ENCODE measurements at places on chromosomes 12 and 14.

DNA sequence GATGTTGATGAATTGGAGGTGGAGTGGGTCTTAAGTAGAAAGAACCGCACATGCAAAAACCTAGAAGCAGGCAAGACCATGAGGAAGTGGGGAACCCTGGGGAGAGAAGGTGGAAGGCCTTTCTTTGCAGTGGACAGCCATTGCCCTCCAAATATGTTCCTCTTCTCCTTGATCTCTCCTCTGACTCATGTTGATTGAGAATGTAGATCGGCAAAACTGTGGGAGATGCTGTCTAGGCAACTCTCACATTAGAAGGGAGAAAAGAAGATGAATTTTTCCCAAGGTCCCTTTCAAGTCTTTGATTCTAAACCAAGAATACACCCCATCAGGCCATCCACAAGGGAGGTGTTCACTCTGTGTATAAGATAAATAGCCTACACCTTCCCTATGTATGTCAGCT lies 257.5 kb downstream of the MSRB3 start:
- no peak for DNase-seq

DNA sequence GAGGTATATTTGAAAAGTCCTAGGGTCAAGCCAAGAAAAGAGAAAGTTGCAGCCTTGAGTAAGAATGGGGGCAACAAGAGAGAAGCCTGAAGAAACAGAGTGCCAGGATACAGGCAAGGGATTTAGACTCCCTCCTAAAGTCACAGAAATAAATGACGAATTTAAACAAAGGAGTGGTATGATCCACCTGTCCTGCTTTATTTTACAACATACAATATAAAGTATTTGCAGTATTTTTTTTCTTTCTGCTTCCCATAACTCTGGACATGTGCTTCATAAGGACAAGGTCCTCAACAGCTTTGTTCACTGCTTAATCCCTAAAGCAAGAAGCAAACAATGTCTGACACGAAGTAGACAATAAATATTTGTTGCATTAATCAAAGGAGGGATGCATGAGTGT lies 57.4 kb downstream of the IFNG start:
- DNase-seq = no peak

GRCh38 chr14:52853522-52853854 lies 62.1 kb upstream of the GNPNAT1 start:
- DNase-seq = no peak

DNA sequence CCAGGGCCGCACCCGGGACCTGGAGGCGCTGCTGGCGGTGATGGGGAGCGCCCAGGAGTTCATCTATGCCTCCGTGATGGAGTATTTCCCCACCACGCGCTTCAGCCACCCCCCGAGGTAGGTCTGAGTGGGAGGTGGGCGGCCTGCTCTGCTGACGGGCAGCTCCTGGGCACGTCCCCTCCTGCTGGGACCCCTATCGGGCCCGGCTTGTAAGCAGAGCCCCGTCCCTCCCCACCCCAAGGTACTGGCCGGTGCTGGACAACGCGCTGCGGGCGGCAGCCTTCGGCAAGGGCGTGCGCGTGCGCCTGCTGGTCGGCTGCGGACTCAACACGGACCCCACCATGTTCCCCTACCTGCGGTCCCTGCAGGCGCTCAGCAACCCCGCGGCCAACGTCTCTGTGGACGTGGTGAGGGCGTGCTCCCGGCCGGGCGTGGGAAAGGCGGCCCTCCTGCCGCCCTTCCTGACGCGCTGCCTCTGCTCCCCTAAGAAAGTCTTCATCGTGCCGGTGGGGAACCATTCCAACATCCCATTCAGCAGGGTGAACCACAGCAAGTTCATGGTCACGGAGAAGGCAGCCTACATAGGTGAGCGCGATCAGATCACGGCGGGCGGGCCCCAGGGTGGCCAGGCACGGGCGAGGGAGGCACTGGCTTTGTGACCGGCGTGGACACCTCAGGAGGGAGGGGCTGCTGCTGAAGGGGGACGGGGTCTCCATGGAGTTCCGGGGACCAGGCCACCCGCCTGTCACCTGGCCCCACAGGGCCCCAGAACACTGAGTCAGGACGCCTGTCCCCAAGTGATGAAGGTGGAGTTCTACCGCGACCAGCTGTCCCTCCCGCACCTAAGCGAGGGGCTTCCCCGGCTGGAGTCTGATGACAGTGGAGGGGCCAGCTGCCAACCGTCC lies 7.3 kb downstream of the PLD4 start:
- no peak for DNase-seq

DNA sequence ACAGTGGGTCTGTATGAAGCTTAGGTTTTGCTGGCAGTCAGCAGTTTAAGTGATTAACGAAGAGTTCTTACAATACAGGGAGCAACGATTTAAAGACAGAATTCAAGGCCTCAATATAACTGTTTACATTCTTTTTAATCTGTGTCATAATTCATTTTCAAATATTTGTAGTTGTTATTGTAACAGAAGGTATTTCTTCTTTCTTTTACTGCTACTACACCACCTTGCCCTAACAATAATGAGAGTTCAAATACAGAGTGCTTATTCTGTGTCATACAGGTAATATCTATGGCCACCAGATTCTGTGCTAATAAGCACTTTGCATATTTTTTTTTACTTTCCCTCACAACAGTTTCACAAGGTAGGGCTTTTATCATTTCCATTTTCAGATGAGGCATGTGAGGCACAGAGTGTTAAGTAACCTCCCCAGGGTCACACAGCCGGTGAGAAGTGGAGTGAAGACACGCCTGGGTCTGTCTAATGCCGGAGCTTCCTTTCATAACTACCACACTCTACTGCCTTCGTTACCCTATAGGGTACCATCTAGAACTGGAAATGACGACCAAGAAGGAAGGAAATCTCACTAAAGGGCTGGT lies 81.9 kb downstream of the PELI2 start:
- no peak for DNase-seq
